AML-193 (cell line): ENCODE measurements at places on chromosomes 11 and 22.

GRCh38 chr22:35540595-35541253 lies at the start of gene RASD2:
TSS of gene RASD2 (plus strand) at chr22:35540831. CDS start at chr22:35546810, 5,979 bp downstream.
- peak; percentile 27 for DNase-seq

DNA sequence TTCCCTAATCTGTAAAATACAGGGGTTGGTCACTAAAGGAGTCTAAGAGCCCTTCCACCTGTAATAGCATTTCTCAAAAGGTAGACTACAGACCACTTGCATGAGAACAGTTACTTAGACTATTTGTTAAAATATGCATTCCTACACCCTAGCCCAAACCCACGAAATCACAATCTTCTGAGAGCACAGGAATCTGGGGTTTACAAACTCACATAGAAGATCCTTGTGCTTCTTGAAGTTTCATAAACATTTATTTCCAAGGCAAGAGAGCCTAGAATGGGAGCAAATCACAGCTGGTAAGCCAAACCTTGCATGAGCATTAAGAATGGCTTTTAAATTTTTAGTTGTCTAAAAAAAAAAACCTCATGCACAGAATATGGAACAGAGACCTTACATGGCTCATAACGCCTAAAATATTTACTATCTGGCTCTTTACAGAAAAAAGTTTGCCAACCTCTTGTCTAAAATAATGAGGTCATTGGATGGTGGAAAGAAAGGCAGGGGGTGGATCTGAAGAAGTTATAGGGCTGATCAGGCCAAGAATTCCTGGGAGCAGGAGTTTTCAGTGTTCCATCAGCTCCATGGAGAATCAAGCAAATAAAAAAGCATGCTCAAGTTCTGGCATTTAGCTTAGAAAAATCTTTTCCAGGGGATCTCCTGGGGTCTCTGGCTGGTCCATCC lies 133.4 kb downstream of the CCDC34 start:
- DNase-seq: no peak

- no peak for DNase-seq
Measured at GRCh38 chr11:79449040-79449439, 8.2 kb upstream of the TENM4 start.

DNA sequence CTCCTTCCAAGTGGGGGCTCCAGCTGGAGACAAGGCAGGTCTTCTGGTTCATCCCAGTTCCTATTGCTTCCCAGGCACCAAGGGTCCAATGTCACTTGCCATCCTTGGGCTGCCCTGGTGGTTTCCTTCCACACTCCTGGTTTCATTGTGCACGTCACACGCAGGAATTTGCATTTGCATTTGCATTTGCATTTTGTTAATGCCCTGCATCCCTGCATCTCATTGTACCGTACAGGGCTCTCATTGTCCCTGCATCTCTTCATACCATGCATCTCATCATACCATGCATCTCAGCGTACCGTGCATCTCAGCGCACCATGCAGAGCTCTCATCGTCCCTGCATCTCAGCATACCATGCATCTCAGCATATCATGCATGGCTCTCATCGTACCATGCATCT lies 112.2 kb upstream of the SYT13 start:
- DNase-seq: no peak

DNA sequence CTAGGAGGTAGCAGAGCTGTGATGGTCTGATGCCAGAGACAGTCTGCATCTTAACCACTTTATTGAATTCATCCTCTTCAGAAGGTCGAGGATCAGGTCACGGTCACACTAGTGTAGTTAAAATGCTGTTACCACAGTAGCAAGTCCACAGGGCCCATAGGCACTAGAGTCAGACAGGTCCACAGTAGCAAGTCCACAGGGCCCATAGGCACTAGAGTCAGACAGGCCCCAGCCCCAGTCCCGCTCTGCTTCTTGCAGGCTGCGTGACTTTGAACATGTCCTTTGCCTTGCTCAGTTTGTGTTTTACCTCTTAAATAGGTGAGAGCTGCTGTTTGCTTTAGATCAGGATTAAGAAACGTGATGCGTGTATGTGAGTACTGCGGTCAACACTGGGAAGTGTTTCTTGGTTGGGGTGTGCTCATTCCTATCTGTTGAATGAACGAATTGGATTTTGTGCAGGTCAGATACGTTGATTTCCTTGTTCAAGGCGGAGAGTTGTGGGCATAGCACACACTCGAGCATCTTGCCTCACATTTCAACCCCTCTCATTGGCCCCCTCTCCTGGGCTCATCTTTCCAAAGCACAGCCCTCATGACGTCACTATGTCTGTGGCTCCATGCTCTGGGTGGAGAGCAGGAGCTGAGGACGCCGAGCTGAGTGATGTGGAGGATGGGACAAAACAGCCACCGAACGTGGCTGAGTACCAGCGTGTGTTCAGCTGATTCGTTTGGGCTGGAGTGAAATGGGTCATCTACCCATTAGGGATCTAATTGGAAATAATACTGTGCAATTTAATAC lies 191.7 kb downstream of the TBC1D22A start:
- no peak for DNase-seq

- DNase-seq: no peak
Measured at GRCh38 chr22:44145544-44145943, 35.2 kb upstream of the PARVG start.

- no peak for DNase-seq
Measured at GRCh38 chr11:57758174-57758573, 3.4 kb upstream of the CTNND1 start.

DNA sequence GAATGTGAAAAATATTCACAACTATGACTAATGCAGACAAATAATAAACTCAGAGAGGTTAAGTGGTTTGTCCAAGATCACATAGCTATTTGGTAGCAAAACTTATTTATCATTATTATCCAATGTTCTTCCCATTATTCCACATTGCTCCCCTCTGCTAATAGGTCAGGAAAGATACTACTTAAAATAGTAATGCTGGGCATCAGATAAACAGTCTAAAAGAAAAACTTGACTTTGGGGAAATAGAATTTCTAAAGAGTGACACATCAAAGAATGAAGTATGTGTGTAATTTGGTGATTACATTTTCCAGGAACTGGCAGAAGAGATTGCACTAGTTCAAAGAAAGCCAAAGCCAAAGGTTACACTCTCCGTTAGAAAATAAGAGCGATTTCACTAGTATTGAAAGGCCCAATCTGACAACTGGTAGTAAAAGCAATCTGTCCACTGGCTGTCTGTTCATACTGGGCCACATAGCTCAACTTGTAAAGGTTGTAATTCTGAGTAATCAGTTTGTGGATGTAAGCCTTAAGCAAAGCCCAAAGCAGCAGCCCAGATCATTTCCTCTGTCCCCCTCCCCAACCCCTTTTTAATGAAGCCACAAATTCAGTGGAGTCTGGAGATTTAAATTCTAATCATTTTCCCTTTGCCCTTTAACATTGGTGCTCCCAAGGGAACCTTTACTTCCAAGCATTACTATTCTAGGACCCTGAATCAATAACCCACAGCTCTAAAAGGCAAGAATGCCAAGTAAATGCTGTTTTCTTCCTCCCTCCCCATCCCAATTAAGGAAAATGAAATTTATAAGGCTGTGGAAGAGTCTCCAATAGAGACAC lies 283.5 kb downstream of the TTC28 start:
- DNase-seq: peak; percentile 13

GRCh38 chr11:111443640-111444039 lies 64.6 kb upstream of the POU2AF1 start:
- no peak for DNase-seq

DNA sequence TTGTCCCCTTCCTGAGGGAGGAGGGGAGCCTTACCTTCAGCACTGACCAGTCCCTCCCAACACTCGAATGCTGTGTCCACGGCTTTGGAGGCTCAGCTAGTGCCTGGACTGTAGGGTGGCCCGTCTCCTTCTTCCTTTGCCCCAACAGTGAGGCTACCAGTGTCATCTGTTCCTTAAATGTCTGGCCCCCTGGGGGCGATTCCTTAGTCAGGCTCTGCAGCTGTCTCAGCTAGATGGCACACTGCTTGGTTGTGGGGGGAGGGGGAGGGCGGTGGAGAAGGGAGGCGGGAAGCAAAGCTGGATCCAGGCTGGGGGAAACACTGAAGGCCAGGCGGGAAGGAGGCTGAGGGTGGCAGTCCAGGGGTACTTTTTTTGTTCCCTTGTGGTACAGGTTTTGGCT lies at the start of gene IGSF22:
IGSF22 (minus strand) TSS at position 149 of the 400 bp plus-strand sequence. CDS start 1,952 bp downstream, outside the sequence.
- no peak for DNase-seq

DNA sequence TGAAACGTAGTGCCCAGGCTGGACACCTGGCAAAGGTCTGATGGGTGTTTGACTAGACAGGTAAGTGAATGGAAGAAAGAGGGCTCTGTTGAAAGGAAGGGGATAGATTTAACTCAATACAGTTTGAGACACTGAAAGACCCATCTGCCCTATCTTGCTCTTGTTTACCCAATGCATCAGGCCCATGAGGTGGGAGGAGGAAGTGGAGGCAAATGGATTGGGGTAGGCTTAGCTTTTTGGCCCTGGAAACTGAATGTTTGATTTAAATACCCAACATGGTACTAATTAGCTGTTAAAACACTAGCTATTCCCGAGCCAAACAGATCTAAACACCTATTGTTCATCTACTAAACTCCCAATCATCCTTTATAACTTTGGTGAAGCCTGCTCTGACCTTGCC lies 3.5 kb upstream of the UVRAG start:
- DNase-seq: no peak

GRCh38 chr11:33594188-33594587 lies 106.4 kb downstream of the C11orf91 start:
- no peak for DNase-seq

DNA sequence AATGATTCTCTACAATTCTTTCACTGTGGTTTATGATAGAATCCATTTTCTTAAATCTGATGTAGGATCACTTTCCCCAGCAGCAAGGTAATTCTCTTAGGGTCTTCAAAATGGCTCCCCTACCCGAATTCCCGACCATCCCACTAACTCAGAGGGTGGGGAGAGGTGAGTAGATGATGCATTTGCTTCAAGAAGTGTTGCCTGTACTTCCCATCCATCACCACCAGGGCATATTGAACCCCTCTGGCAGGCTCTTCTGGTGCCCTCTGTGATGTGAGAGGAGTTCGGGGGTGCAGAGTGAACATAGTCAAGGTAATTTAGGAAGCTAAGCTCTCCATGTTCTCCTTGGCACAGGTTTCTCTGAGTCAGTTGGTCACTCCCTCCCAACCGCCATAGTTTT lies 52.3 kb downstream of the ZNRF3 start:
- DNase-seq: no peak

DNA sequence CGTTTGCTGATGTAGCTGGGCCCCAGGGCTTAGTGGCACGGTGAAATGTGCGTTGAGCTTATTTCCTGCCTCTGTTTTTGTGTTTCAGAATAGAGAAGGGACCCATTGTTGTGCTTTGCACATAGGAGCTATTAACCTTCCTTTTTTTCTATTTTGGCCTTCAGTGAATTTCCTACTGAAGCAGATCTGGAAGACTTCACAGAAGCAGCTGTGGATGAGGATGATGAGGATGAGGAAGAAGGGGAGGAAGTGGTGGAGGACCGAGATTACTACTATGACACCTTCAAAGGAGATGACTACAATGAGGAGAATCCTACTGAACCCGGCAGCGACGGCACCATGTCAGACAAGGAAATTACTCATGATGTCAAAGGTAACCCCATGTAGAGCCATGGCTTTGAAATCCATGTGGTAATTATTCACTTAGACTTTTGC lies 37.4 kb upstream of the ST14 start:
- no peak for DNase-seq

DNA sequence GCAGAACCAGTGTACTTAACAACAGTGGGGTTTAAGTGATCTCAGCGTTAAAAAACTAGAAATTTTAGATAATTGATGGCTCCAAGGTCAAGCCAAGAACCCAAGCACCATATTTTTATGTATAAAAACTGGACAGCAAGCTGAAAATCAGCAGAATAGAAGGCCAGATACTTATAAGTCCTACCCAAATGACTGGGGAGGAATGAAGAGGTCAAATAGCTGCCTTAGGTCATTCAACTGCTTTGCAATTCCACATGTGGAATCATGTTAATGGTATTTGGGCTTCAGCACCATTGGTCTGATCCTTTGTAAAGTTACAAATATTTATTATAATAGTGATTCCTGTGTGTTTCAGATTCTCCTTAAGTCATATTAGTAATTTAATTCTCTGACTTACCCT lies 108.4 kb downstream of the FAT3 start:
- DNase-seq: no peak

GRCh38 chr11:70721006-70721405 lies 322.7 kb downstream of the CTTN start:
- no peak for DNase-seq

GRCh38 chr11:43223026-43223425 lies 88.8 kb upstream of the API5 start:
- DNase-seq: no peak

DNA sequence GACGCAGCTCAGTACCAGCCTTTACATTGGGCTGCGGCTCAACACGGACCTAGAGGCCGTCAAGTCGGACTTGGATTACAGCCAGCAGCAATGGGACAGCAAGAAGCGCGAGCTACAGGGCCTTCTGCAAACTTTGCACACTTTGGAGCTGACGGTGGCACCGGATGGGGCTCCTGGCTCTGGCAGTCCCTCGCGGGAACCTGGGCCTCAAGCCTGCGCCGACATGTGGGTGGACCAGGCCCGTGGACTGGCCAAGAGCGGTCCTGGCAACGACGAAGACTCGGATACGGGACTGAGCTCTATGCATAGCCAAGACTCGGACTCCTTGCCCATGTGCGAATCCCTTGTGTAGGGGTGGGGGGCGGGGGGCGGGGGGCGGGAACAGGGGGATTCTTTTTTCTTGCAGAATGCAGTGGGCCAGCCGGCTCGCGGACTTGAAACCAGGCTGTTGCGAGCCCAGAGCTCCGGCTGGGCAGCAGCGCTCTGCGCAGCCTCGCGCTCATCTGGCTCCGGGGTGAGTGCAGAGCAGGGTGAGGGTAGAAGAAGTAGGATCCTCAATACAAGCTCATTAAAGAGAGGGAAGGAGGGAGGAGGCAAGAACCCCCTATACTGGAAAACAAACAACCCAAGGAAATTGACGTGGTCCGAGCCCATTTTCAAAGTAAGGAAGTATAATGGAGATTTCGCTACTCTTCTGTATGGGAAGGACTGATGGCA lies 1.8 kb downstream of the RASSF10 start:
- DNase-seq: no peak

DNA sequence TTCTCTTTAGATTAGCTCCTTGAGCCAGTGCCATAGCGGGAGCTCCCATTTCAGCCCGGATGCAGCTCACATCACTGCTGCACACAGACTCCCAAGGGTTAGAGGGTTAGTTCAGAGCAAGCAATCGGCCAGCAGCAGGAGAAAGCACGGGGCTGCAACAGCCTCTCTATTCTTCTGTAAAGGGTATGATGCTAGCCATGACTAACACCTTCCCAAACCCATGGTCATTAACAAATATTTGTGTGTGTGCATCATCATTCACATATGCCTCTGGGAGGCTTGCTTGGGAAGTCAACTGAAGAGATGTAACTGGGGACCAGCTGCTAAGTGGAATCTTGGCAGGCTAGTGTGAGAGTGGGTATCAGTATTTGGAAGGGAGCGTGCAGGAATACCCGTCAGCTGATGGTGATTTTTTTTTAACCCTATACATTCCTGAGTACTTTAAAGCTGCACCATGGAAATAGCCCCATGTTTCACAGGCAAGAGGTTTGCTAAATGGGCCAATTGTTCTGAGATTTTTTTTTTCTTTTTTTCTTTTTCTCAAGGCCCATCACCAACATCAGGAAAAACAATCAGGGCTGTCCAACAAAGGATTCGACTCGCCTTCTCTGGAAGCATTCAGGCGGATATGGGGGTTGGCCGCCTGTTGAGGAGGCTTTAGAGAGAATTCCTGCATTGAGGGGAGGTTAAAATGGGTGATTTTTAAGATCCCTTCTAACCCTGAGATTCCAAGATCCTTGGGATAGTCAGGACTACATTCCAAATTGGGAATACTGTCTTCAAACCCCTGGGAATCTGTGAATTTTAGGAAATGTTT lies 33.2 kb upstream of the CCDC89 start:
- DNase-seq: no peak
